Activated CD4-positive, alpha-beta T cell treated with anti-CD3 and anti-CD28 coated beads, Interleukin-2, amount 10 ng/mL, durations not matched to agents 24 days and 14 days (primary cell): ENCODE measurements at places on chromosomes 2 and 18.

- H3K36me3 ChIP-seq, result no peaks in the 10 kb centered on the region
- H3K27me3 ChIP-seq, result no peaks in the 10 kb centered on the region
- no peak overlapping the region for H3K27ac ChIP-seq
- H3K4me1 ChIP-seq, result no peaks in the 10 kb centered on the region
- DNase-seq, result no peak
- no peak overlapping the region for H3K4me3 ChIP-seq
Observed at GRCh38 chr18:41038071-41038470, 917.0 kb upstream of the PIK3C3 start.

GRCh38 chr2:25920786-25921415, 42.6 kb upstream of the ASXL2 start:
- H3K4me1 ChIP-seq, result peaks cover 12% of the 10 kb centered on the region
- no peaks in the 10 kb centered on the region for H3K36me3 ChIP-seq
- no peak overlapping the region for H3K4me3 ChIP-seq
- peaks cover 9% of the 10 kb centered on the region for H3K27me3 ChIP-seq
- no peak overlapping the region for H3K27ac ChIP-seq
- no peak for DNase-seq

DNA sequence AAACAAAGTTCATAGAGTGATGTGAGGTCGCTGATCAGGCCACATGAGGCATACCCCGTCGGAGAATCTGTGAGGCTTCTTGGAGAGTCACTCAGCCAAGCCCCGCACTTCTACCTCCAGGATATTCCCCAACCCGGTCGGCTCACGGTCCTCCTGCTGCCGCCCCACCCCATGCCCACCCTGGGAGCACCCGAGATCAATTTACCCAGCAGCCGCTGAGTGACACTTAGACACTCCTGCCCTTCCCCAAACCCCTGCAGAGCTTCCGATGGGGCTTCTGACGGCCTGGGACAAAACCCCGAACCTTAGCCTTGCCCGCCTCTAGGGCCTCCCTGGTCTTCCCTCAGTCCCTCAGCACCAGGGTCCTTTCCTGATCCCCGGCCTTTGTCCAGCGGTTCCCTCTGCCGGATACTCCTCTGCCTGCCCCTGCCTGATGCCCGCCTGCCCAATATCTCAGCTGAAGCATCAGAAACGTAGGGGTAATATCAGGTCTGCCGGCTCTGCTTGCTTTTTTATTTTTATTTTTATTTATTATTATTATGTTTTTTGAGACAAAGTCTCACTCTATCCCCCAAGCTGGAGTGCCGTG, 18.9 kb upstream of the OTOS start:
- H3K27me3 ChIP-seq, result no peaks in the 10 kb centered on the region
- no peaks in the 10 kb centered on the region for H3K4me1 ChIP-seq
- DNase-seq, result no peak
- no peak overlapping the region for H3K4me3 ChIP-seq
- no peak overlapping the region for H3K27ac ChIP-seq

DNA sequence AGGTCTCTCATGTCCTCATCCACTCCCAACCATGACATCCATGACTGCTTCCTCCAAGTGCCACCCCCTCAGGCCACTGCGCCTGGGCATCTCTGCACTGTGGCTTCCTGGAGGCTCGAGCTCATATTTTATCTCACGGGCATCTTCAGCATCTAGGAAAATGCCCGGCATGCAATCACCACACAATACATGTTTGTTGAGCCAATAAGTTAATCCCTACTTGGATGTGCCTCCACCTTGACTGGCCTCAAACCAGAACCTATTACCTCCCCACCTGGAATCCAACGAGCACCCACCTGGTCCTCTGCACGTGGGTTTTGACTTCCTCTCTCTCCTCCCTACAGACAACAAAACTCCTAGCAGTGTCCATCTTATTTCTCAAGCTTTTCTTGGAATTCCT, 198.9 kb upstream of the REV1 start:
- no peak overlapping the region for H3K4me3 ChIP-seq
- H3K36me3 ChIP-seq, result no peaks in the 10 kb centered on the region

- no peaks in the 10 kb centered on the region for H3K27me3 ChIP-seq
- H3K4me1 ChIP-seq, result no peaks in the 10 kb centered on the region
- H3K36me3 ChIP-seq, result no peaks in the 10 kb centered on the region
Observed at GRCh38 chr18:37225279-37225678, 340.3 kb downstream of the CELF4 start.

GRCh38 chr2:196696423-196697079, 57.0 kb downstream of the CCDC150 start:
- H3K4me1 ChIP-seq, result no peaks in the 10 kb centered on the region
- H3K27me3 ChIP-seq, result no peaks in the 10 kb centered on the region
- peaks cover under 1% of the 10 kb centered on the region for H3K36me3 ChIP-seq
- no peak for DNase-seq
- H3K4me3 ChIP-seq, result no peak overlapping the region

- H3K27me3 ChIP-seq, result no peaks in the 10 kb centered on the region
- no peak overlapping the region for H3K4me3 ChIP-seq
- H3K27ac ChIP-seq, result no peak overlapping the region
- no peaks in the 10 kb centered on the region for H3K4me1 ChIP-seq
Observed at GRCh38 chr2:142220239-142220638, 89.4 kb upstream of the LRP1B start.

DNA sequence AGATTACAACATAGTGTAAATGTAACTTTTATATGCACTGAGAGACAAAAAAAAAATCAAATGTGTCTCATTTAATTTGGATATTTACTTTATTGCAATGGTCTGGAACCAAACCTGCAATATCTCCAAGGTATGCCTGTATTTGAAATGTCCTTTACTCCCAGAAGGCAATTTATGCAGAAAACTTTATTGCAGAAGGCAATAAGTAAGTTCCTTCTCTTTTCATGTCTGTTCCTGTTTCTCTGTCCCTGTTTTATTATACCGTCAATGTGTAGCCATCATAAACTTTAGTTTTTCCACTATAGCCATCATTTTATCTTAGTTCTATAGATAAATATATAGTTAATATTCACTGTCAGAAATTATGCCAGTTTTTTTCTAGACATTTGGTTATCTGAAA, 513.1 kb upstream of the FAM98A start:
- H3K27ac ChIP-seq, result no peak overlapping the region
- H3K27me3 ChIP-seq, result no peaks in the 10 kb centered on the region
- no peak for DNase-seq

DNA sequence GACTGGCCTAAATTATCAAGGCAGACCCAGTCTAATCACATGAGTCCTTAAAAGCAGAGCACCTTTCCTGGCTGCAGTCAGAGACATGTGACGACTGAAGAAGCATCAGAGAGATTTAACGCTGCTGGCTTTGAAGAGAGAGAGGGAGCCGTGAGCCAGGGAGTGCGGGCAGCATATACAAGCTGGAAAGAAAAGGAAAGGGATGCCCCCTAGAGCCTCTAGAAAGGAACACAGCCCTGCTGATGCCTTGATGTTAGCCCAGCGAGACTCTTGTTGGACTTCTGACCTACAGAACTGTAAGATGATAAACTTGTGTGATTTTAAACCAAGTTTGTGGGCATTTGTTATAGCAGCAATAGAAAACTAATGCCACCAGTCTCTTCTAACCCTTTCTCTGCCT, 58.1 kb downstream of the HEATR5B start:
- H3K27ac ChIP-seq, result no peak overlapping the region
- DNase-seq, result no peak
- H3K4me1 ChIP-seq, result no peaks in the 10 kb centered on the region
- H3K4me3 ChIP-seq, result no peak overlapping the region
- no peaks in the 10 kb centered on the region for H3K27me3 ChIP-seq

GRCh38 chr2:71534826-71535225, 81.5 kb downstream of the DYSF start:
- H3K27ac ChIP-seq, result no peak overlapping the region
- no peaks in the 10 kb centered on the region for H3K36me3 ChIP-seq
- DNase-seq, result no peak
- H3K4me3 ChIP-seq, result no peak overlapping the region

- no peak overlapping the region for H3K4me3 ChIP-seq
- no peak for DNase-seq
- H3K27me3 ChIP-seq, result peaks cover 22% of the 10 kb centered on the region
- H3K4me1 ChIP-seq, result no peaks in the 10 kb centered on the region
- no peak overlapping the region for H3K27ac ChIP-seq
Observed at GRCh38 chr2:156294945-156295580, 37.5 kb downstream of the NR4A2 start.

- peaks cover 20% of the 10 kb centered on the region for H3K36me3 ChIP-seq
- peaks cover 51% of the 10 kb centered on the region for H3K4me1 ChIP-seq
- no peak for DNase-seq
- no peak overlapping the region for H3K27ac ChIP-seq
- H3K27me3 ChIP-seq, result no peaks in the 10 kb centered on the region
Observed at GRCh38 chr2:69575926-69576325, 67.6 kb downstream of the AAK1 start.

- no peak for DNase-seq
- H3K4me3 ChIP-seq, result no peak overlapping the region
- H3K27me3 ChIP-seq, result no peaks in the 10 kb centered on the region
- no peak overlapping the region for H3K27ac ChIP-seq
- no peaks in the 10 kb centered on the region for H3K4me1 ChIP-seq
- H3K36me3 ChIP-seq, result no peaks in the 10 kb centered on the region
Observed at GRCh38 chr2:158822193-158822592, 27.1 kb downstream of the DAPL1 start.

DNA sequence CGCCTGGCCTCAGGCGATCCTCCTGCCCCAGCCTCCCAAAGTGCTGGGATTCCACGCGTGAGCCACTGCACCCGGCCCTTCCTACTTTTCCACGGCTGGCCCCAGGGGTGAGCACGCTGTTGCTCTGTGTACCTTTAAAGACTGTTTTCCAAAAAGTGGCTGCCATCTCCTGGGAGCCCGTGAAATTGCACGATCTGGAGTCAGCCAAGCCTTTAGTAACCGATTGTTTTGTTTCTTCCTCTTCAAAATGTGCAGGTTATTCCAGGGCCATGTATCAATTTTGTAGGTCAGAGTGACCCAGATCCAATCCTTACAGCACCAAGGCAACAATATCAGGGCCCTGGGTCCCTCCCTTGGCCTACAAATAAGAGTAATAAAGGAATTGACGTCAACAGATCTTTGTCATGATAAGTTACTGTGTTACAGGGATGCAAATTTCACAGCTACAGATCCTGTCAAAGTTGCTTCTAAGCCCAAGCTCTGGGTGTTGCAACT, 135.6 kb upstream of the ZNF236 start:
- H3K4me3 ChIP-seq, result no peak overlapping the region
- peak overlapping the region; percentile 68 for H3K27ac ChIP-seq
- H3K4me1 ChIP-seq, result peaks cover 7% of the 10 kb centered on the region
- no peaks in the 10 kb centered on the region for H3K36me3 ChIP-seq
- peak; percentile 77 for DNase-seq
- peaks cover 28% of the 10 kb centered on the region for H3K27me3 ChIP-seq

DNA sequence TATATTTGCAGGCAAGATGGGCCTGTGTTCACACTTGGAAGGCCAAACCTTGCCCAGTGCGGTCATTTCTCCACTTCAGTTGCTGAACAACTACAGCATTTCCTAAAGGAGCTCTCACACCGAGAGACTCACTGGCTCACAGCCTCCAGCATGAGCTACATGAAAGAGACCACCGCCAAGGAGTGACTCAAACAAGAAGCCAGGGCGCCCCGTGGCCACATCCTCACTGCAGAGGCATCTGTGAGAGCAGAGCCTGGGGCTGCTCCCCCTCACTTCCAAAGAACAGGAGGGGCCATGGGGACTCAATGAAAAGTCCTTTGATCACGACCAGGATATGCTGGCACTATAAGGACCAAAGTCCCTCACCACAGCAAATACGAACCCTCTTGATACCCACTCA, 50.0 kb downstream of the TMEM163 start:
- H3K27ac ChIP-seq, result peak overlapping the region; percentile 46
- peak; percentile 94 for DNase-seq
- peaks cover 62% of the 10 kb centered on the region for H3K4me1 ChIP-seq

GRCh38 chr18:53948991-53949390, 275.5 kb downstream of the MBD2 start:
- H3K4me3 ChIP-seq, result no peak overlapping the region
- no peaks in the 10 kb centered on the region for H3K27me3 ChIP-seq
- H3K4me1 ChIP-seq, result peaks cover 4% of the 10 kb centered on the region
- H3K36me3 ChIP-seq, result no peaks in the 10 kb centered on the region
- no peak for DNase-seq

GRCh38 chr18:73961804-73962203, 185.8 kb downstream of the FBXO15 start:
- H3K4me1 ChIP-seq, result peaks cover 5% of the 10 kb centered on the region
- H3K27ac ChIP-seq, result no peak overlapping the region

- no peak overlapping the region for H3K4me3 ChIP-seq
- H3K27ac ChIP-seq, result no peak overlapping the region
- no peaks in the 10 kb centered on the region for H3K4me1 ChIP-seq
- DNase-seq, result no peak
- no peaks in the 10 kb centered on the region for H3K36me3 ChIP-seq
- H3K27me3 ChIP-seq, result no peaks in the 10 kb centered on the region
Observed at GRCh38 chr18:7164323-7165004, 46.9 kb upstream of the LAMA1 start.

GRCh38 chr18:35189510-35189909, 51.3 kb upstream of the ZNF397 start:
- H3K27me3 ChIP-seq, result no peaks in the 10 kb centered on the region
- H3K4me1 ChIP-seq, result no peaks in the 10 kb centered on the region
- no peak overlapping the region for H3K27ac ChIP-seq
- DNase-seq, result no peak
- no peak overlapping the region for H3K4me3 ChIP-seq

DNA sequence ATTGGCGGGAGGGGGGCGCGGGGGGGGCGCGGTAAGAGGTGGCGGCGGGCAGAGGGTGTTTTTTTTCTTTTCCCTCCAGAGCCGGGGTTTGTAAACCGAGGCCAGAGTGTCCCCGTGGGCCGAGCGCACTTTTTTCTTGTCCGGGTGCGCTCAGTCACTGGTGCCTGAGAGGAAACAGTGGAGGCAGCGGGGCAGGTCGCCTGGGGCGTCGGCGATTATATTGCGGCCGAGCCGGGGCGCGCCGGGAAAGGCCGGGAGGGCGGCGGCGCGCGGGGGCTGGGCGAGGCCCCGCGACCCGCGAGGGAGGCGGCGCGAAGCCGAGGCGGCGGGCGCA, 275 bp downstream of the HOXD8 start:
- no peak for DNase-seq
- H3K4me3 ChIP-seq, result no peak overlapping the region
- no peak overlapping the region for H3K27ac ChIP-seq
- H3K4me1 ChIP-seq, result peaks cover 9% of the 10 kb centered on the region
- H3K27me3 ChIP-seq, result peaks cover 84% of the 10 kb centered on the region

- no peaks in the 10 kb centered on the region for H3K36me3 ChIP-seq
- no peak overlapping the region for H3K27ac ChIP-seq
- no peak overlapping the region for H3K4me3 ChIP-seq
- no peaks in the 10 kb centered on the region for H3K4me1 ChIP-seq
- DNase-seq, result no peak
Observed at GRCh38 chr2:166246901-166247300, 119.1 kb upstream of the SCN1A start.

GRCh38 chr2:239214725-239215124, 186.1 kb downstream of the HDAC4 start:
- DNase-seq, result no peak
- H3K4me1 ChIP-seq, result peaks cover 40% of the 10 kb centered on the region
- no peak overlapping the region for H3K27ac ChIP-seq
- no peaks in the 10 kb centered on the region for H3K27me3 ChIP-seq
- peaks cover 20% of the 10 kb centered on the region for H3K36me3 ChIP-seq
- no peak overlapping the region for H3K4me3 ChIP-seq

DNA sequence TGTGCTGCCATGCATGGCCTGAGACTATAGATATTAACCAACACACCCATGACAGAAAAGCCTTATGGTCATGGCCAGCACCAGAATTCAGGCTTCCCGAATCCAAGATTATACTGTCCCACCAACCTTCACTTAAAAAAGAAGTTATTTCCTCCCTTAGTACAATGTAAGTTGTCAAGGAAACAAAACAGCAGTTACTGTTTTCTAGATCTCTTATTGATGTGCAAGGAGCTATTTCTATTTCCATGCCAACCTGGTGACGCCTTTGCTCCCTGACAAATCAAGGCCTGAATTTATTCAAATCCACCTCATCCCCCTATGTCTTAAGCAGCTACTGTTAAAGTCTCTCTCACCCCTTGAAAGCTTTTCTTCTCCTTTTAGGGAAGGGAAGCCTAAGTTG, 249.3 kb downstream of the ZNF521 start:
- no peak overlapping the region for H3K4me3 ChIP-seq
- H3K4me1 ChIP-seq, result no peaks in the 10 kb centered on the region
- no peak overlapping the region for H3K27ac ChIP-seq
